ENCODE measurements at places on chromosomes 6 and 20.

DNA sequence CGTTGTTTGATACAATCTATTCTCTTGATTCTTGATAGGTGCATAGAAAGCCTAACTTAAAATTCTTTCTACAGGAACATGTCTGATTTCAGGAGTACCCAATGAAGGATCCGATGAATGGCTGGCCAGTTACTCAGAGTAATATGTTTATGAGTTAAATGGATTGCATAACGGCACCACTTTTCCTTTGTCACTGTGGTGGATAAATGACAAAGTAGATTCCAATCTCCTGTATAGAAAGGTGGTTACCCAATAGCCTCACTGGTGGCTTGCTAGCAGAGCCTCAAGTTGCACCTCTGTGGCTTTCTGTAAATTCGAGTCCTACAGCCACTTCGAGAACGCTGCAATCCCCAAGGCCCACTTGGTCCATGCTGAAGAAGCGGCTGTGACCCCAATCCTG, 28.4 kb downstream of the LHFPL5 start:
- DNase-seq, result no peak

GRCh38 chr20:35447082-35447789, 8.2 kb upstream of the CEP250 start:
- peak; percentile 96 for DNase-seq

DNA sequence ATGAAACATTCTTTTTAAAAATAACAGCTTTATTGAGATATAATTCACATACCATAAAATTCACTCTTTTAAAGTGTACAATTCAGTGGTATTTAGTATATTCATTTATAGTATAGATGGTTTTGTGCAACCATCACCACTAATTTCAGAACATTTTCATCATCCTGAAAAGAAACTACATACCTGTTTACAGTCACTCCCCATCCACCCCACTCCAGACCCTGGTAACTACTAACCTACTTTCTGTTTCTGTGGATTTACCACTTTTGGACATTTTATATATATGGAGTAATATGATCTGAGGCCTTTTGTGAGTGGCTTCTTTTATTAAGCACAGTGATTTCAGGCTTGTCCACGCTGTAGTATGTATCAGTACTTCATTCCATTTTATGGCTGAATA, 2.5 kb upstream of the TMEM217 start:
- no peak for DNase-seq

DNA sequence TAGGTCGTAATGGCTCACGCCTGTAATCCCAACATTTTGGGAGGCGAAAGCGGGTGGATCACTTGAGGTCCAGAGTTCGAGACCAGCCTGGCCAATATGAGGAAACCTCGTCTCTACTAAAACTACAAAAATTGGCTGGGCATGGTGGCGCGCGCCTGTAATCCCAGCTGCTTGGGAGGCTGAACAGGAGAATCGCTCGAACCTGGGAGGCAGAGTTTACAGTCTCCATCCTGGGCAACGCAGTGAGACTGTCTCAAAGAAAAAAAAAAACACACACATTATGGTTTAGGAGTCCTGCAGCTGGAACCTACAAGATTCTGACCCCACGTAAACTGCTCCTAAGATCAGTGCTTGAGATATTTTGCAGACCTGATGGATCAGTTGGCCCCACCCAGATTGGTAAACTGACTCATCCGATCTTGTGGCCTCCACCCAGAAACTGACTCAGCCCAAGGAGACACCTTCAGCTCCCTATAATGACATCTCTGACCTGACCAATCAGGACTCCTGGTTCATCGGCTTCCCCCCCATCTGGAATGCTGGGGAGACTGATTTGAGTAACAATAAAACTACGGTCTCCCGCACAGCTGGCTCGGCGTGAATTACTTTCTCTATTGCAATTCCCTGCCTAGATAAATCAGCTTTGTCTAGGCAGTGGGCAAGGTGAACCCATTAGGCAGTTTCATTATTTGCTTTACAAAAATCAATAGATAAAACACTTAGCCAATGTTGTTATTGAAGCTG, 96.2 kb upstream of the BTN3A2 start:
- DNase-seq, result no peak

- DNase-seq, result peak; percentile 55
Measured at GRCh38 chr6:170025935-170026750, 264.7 kb downstream of the DLL1 start.

GRCh38 chr6:7691675-7692452, 34.0 kb upstream of the BMP6 start:
- DNase-seq, result no peak

DNA sequence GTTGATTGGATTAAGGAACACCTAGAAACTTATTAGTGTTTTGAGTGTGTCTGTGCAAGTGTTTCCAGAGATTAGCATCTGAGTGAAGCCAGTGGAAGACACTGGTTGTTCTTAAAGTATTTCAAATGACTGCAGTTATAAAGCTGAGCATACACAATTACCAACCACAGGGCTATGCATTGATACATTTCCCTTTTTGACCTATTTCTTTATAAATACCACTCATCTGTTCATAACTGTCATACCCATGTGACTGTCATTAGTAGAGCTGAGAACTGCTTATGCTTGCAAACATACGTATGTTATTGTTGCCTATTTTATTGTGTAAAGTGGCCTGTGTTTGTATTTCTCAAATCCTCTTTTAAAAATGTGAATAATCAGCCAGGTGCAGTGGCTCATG, 15.3 kb upstream of the ZC3H12D start:
- DNase-seq, result no peak

DNA sequence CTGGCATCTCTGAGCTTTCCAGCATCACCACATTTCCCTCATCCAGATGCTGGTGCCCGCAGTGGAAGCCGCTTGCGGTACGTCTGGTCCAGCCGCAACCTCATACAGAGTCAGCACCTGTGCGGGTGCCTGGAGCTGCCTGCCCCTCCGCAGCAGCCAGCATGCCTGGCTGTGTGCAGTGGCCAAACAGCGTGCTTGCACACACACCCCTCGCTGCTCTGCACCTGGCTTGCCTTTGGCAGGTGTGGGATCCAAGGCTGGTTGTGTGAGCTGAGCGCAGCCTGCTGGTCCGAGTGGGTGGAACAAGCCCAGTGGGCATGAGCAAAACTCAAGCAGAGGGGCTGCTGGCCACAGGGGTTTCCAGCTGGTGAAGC, 3.1 kb upstream of the HINT3 start:
- DNase-seq, result no peak
